ENCODE measurements at places on chromosomes 16 and 17. TPM values are rescaled to one million over a fixed set of nuclear protein-coding genes. Genes with fewer than 3 reads are reported as not detected.

Gene INCA1
- 0.23 TPM for total RNA-seq

Gene CLEC19A
- total RNA-seq = 0.68 TPM

DNA sequence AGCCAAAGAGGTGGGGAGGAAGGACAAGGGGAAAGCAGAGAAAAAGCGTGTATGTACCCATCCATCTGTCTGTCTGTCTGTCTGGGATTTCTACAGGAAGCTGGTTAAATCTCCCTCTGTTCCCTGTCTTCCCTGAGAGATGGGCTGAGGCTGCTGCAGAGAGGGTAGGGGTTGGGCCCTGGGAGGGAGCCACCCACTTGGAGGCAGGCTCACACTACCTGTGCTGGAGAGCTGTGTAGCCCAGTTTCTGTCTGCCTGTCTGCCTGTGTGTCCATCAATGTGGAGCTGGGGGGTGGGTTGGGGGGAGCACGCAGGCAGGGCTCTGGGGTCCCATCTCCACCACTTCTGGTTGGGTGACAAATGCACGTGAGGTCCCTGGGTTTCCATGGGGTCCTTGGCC is 18.6 kb upstream of the C17orf113 start:
- DNase-seq = no peak

DNA sequence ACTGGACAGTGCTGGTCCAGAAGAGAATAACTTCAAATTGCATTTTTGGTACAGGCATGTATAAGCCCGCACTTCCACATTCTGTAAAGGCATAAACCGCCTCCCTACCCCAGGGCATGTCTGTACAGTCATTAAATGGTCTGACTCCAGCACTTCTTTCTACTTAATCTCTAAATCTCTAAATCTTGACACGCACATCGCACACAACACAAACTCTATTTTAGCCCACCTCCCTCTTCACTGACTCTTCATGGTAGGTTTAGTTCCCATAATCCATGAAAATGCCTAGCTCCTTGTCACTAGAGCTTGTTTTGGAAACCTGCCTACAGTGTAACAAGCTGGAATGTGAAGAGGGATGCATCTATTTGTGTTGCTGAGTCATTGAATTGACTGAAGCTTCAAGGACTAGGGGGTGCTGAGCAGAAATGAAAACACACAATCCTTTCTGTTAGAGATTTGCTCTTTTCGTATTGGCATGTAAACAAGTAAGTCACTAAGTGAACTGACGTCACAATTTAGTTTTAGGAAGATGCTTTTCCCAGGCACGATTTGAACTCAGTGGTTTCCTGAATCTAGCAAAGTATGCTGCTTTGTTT is 1.6 kb upstream of the DUSP14 start:
- peak; percentile 95 for DNase-seq

DNA sequence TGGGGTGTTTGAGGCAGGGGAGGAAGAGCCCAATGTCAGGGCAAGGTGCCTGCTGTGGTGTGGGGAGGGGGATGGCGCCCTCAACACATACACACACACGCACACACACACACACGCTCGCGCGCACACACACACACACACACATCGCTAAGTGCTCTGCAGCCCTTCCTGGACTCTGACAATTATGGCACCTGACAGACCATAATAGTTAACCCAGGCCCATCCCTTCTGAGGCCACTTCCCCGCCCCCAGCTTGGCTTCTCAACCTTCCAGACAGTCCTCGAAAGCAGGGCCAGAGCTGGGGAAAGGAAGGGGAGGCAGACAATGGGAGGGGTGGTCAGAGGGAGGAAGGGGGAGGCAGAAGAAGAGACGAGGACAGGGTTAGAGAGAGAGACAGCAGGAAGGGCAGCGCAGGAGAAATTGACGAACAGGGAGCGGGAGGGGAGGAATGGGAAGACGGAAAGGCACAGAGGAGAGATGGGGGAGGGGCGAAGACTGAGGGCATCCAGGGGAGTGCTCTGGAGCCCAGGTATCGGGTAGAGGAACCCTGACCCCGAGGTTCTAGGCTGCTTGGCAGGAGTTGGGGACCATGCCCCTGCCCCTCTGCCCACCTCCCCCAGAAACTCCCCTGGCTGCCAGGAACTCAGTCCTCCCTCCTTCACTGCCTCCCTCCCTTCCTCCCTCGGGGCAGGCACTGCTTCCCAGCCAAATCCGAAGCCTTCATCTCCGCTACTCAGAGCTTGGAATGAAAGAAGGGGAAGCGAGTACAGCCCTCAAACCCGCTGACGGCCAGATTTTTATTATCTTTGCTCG is 4.0 kb downstream of the SRCIN1 start:
- DNase-seq = no peak

DNA sequence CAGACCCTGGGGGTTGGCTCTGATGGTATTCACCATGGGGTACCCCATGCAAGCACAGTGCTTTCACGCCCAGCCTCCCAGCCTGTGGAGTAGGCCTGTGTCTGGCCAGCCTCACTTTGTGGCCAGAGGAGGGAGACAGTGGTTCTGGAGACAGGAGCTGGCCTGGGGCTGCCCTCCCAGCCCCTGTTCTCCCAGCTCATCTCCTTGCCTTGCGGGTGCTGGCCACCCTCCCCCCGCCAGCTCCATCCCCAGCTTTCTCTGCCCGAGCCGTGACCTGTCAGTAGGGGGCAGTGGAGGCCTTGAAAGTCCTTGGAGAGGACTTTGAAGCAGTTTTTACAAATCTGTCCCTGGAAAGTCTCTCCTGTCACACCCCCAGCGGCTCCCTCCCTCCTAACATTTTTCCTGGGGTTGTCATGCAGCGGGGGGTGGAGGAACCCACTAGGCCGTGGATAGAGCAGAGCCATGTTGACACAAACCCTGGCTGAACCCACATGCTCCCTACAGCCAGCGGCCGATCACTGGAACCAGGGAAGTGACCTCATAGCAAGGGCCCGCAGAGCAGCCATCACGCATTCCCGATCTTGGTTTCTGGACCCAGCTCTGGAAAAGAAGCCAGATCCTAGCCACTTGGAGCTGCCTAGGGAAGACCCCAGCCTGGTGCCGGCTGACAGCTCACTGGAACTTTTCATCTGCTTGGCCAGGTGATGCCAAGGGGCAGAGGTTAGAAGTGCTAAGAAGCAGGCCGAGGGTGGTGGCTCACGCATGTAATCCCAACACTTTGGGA is 289.4 kb downstream of the SEC14L1 start:
- peak; percentile 92 for DNase-seq

- DNase-seq = peak; percentile 93
Observed at GRCh38 chr17:64448665-64449512, at the start of gene MILR1. TSS of gene MILR1 (plus strand) at chr17:64449115. CDS start at chr17:64449169, 54 bp downstream.

DNA sequence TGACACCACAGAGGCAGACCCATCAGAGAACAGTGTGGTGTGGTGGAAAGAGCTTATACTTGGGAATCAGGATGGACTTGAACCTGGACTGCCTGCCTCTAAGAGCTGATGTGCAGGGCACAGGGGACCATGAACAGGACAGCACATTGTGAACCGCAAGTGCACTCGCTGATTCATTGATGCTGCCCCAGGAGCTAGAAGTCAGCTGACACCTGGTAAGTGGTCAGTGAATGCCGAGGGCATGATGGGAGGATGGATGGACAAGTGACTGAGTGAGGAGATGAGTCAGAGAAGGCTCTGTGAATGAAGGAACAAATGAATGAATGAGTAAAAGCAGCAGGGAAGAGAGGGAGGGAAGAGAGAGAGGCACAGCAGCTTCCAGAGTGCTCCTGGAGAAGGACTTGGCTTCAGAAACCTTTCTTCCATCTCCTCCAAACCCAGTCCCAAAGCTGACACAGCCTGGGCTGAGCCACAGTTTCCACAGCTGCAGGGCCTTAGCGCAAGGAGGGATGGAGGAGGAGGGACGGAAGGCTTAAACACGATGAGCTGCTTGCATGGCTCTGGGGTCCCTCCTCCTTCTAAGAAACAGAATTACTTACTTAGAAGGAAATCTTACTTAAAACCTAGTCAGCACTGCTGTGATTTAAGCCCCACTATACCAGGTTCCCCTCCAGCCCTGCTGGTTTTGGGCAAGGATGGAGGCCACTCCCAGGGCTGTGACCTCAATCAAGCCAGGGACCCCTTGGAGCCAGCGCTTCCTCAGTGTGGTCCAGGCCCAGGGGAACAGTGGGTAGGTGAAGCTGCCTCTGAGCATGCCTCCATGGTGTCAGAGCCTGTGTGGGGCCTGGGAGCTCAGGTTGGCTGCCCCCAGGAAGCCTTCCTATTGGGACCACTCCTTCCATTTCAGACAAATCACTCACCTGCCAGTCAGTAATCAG is 184.6 kb downstream of the TMEM132E start:
- no peak for DNase-seq

All from H4 (cell line).